ENCODE measurements at places on chromosomes 4 and X.

DNA sequence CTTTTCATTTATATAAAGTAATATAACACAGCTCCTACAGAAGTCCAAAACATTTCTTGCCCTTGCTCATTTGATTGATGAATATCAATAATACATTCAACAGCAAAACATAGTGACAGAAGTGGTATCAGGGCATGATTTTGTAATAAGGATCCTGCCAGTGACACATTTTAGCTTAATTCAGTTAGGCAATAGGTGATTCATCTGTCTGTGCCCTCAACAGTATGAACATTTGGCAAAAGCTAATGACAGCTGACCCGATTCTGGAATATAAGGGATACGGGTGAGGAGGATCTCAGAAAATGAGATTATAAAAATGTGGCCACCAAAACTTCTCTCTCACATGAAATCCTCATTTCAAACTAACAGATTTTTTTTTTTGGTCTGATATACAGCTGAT is 294.0 kb downstream of the CAMK2D start:
- peak; percentile 9 for DNase-seq

DNA sequence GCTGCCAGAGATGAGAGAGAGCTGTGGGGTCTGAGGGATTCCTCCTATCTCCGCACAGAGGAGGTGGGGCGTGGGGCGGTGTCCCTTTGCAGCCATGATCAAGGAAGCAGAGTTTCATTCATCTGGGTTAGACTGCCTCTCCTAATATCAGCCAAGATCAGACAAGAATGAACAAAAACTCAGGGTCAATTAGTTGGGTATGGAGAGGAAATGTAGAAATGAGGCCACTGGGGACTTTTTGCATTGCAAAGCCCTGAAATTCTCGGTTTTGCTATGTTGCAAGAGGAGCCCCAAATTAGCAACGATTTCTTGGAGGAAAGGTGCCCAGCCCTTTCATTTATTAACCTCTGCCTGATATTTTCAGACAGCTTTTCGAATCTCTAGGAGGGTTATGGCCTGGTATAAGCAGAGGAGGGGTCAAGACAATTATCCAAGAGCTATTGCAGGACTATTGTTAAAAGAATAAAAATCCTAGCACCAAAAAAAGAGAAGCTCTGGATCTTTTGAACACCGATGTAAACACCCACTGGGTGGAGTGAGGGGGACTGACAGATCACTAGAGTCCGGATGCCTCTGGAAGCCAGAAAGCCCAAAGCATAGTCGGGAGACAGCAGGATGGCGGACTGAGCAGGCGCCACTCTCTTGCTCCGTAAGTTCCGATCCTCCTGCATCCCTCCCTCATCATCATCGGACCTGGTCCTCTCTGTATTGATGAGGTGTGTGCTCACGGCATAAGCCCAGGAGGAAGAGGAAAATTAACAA is 34.4 kb upstream of the ACSL1 start:
- DNase-seq, result no peak

GRCh38 chr4:143441678-143442077 is 71.8 kb upstream of the SMARCA5 start:
- no peak for DNase-seq

DNA sequence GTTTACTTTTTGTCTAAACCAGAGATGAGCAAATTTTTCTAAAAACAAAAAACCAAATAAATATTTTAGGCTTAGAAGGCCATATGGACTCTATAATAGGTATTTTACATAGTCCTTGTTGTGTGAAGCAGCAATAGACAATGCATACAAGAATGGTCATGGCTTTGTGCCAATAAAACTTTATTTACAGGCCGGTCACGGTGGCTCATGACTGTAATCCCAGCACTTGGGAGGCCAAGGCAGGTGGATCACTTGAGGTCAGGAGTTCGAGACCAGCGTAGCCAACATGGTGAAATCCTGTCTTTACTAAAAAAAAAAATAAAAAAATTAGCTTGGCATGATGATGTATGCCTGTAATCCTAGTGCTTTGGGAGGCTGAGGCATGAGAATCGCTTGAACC is 227.6 kb downstream of the CBR4 start:
- DNase-seq, result no peak

DNA sequence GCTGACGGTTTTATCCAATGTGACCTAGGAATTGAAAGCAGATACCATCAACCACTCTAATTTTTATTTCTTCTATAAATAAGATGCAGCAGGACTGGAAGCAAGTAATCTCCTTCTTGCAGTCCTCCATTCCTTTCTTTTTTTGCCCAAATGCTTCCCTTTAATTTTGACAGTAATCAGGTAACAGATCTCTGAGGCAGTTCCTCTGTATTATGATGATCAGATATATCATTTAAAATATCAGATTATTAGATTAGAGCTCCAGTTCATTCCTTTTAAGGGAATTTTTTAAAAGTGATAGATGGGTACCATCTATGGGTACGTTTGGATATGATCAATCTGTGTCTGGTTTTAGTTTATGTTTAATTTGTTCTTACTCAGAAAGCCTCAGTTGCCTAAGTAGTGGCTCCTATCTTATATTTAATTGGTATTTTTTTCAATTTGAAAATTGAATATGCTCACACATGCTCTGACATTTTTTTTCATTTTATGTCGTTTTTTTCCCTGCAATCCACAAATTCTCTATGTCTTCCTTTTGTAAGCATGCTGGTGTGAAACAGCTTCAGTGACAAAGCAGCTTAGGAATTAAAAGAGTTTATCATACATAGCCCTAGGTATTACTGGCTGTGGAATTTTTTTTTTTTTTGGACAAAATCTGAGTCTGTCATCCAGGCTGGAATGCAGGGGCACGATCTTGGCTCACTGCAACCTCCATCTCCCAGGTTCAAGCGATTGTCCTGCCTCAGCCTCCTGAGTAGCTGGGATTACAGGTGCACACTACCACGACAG is 73.7 kb upstream of the ANK2 start:
- no peak for DNase-seq

DNA sequence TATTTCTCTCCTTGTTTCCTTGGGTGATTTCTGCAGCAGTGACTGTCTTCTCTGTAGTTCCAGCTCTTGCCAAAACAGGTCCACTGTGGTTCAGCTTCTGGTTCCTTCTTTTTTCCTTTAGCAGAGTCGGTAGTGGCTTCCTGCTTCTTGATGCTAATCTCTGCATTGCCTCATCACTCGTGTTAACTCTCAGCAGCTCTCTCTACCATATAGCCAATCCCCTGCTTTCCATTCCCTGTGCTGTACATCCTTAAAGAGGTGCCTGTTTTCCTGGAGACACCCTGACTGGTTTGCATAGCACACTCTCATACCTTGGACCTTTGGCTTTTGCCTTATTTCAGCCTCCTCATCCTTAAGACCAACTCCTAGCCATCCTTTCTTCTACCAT is 191.2 kb upstream of the LNX1 start:
- DNase-seq, result no peak

GRCh38 chr4:77332696-77333270 is 175.8 kb downstream of the CCNG2 start:
- no peak for DNase-seq

GRCh38 chrX:42077675-42078074 is 154.3 kb upstream of the CASK start:
- DNase-seq, result no peak

DNA sequence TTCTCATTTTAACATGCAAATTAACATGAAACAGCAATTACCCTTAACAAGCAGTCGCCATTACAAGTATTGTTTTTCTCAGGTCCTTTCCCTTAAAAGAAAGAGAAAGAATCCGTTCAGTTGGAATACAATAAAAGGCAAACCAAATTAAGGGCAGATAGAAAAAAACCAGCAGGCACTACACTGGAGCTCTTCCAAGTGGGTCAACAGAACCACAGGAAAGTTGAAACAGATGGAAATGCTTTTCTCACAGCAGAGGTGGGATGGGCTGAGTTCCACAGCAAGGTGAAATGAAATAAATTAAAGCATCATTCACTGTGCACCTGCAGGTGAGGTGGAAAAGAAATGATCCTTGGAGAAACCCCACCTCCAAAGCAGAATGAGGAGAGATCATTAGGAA is 102.6 kb downstream of the APBB2 start:
- DNase-seq, result no peak

GRCh38 chrX:9466124-9466495 is 1.3 kb downstream of the TBL1X start:
- DNase-seq, result no peak

- no peak for DNase-seq
These were observed 177.9 kb downstream of the BEND2 start for GRCh38 chrX:18042776-18043175.

GRCh38 chrX:102860235-102860634 is 76.8 kb upstream of the RAB40AL start:
- DNase-seq, result no peak

GRCh38 chr4:57689693-57690205 is 579.6 kb upstream of the IGFBP7 start:
- DNase-seq, result no peak

- no peak for DNase-seq
These were observed 76.4 kb upstream of the NHS start for GRCh38 chrX:17298564-17298963.

DNA sequence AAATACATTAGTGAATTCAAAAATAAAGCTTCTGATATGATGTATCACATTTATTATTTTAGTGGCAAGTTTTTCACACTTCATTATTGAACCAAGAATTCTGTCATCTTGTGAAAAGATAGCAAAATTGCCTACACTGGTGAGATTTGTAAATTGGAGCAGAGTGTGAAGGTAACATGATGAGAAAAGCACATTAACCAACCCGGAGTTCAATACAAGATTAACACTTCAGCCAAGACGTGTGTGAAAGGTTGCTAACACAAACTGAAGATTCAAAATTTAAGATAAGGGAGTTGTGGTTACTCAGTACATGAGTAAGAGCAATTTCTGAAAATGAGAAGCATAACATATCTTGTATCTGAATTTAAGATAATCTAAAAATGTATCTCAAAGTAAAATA is 346.7 kb downstream of the PDHA2 start:
- DNase-seq, result no peak

- peak; percentile 66 for DNase-seq
These were observed 6.7 kb upstream of the ERCC6L start for GRCh38 chrX:72245461-72246089.

- DNase-seq, result no peak
These were observed 2.6 kb downstream of the POLA1 start for GRCh38 chrX:24696294-24696693.

DNA sequence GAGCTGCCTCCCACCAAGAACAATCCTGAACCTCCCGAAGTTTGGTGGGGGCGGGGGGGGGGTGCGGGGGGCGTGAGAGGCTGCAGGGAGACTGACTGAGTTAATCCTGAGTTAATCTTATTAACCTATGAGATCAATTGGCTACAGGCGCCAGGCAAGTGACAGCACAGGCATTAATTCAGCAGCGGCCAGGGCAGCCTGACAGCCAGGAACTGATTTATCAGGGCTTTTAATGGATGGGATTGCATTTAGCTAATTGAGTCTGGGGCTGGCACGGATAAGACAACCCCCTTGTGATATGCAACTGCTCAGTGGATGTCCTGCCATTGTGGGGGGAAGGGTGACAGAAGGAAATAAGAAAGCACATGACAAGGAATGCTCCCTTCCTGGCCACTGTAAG is 16.3 kb downstream of the RTL5 start:
- DNase-seq, result no peak

GRCh38 chr4:150569384-150569987 is 12.5 kb upstream of the MAB21L2 start:
- no peak for DNase-seq

DNA sequence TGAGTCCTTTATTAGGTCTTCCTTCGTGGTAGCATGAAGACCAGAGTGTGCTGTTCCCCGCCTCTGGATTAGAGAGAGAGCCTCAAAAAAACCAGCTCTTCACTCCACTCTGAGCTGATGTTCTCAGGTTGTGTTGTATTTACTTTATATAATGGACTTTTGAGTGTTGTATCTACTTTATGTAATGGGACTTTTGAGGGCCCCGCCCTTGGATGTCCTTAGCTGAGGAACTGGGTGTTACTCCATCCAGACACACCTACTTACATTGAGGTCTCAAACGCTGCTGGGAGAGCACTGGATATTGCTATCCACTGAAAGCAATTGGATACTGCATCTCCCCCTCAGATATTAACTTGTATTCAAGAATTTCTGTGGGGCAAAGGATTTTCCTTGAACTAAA is 28.2 kb downstream of the ATP8A1 start:
- DNase-seq, result no peak

DNA sequence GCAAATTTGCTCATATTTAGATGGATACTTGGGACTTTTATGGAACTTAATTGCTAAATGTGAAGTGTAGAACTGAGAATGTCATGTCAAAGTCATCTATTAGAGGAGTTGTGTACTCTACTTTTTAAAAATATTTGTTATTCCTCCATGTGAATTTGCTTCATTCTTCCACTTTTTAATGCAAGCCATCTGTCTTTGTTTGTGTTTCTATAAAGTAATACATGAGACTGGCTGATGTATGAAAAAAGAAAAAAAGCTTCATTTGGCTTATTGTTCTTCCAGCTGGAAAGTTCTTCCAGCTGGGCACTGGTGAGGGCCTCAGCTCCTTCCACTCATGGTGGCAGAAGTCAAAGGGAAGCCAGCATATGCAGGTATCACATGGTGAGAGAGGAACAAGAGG is 114.6 kb upstream of the GRID2 start:
- no peak for DNase-seq

DNA sequence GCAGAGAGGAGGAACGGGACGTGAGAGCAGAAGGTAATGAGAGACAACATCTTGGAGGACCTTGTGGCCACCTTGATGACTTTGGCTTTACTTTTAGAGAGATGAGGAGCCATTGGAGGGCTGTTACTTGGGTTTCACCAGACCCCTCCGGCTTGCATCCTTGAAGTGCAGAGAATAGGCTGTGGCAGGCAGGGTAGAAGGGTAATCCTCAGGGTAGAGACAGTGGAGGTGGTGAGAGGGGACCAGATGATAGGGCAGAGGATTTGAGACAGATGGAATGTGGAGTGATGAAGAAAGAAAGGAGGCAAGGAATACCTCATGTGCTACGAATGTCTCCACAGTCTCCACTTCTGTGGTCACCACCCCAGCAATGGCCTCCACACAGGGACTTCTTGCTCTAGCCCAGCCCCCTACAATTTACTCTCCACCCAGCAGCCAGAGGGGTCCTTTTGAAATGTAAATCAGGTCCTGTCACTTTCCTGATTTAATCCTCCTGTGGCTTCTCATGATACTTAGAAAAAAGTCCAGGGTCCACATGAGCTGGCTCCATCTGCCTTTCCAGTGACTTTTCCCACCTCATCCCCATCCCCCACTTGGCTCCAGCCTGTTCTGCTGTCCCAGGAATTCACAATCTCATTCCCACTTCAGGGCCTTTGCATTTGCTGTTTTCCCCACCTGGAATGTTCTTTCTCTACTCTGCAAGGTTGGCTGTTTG is 115.0 kb downstream of the PJA1 start:
- no peak for DNase-seq

DNA sequence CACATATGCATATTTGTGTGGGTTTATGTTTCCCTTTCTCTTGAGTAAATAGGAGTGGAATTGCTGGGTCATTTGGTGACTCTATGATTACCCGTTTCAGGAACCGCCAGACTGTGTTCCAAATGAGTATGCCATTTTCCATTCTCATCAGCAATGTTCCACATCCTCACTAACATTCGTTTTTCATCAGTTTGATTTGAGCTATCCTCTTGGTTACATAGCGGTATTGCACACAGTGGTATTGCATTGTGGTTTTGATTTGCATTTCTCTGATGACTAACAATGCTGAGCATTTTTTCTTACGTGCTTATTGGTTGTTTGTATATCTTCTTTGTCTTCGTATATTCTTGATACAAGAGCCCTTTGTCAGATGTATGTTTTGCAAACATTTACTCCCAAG is 218.0 kb upstream of the AMOT start:
- no peak for DNase-seq

- DNase-seq, result no peak
These were observed at the start of gene SMARCA1 for GRCh38 chrX:129523079-129523911. Gene SMARCA1 (minus strand): TSS chrX:129523490. CDS start chrX:129523370, 120 bp downstream.

All from NCI-H1694 (cell line).